Amygdala (tissue), 56 donors: ENCODE measurements at places on chromosomes 13 and 19.

DNA sequence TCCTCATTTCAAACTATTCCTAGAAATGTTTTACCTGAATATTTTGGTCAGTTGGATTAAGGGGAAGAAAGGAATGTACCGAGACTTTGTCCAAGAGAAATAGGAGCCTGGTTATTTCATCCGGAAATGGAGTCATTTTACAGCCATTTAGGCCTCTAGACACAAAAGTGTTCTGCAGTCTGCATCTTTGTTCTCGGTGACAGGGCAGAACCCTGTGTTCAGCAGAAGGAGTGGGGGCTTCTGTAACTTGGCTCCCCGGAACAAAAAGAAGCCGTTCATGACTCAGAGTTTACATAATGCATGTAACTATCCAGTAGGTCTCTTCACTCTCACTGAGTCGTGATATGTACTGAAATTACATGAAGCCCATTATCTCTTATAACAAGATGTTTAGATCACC lies 21.6 kb upstream of the FNDC3A start:
- DNase-seq: no peak

GRCh38 chr13:94550062-94550738 lies 45.8 kb downstream of the TGDS start:
- no peak for DNase-seq

- peak; percentile 38 for DNase-seq
Observed at GRCh38 chr19:18340990-18341868, 831 bp downstream of the PGPEP1 start.

- no peak for DNase-seq
Observed at GRCh38 chr13:34411177-34411576, 530.9 kb upstream of the NBEA start.

DNA sequence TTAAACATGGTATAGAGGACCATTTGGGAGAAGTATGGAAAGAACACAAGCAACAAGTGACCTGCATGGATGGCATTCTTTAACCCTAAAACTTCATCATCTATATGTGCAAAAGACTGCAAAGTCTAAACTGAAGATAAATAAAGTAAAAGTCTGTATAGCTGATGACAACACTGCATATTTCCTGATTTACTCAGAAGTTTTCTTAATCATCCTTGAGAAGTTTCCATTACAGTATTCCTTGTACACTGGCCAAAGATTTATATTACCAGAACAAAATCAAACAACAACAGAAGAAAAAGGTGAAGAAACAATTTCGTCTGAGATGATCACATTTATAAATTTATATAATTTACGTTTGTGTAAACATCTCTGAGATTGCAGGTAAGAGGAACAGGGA lies 805.7 kb downstream of the PCDH9 start:
- DNase-seq: no peak

GRCh38 chr13:58869566-58869965 lies 1238.0 kb downstream of the PCDH17 start:
- DNase-seq: no peak

DNA sequence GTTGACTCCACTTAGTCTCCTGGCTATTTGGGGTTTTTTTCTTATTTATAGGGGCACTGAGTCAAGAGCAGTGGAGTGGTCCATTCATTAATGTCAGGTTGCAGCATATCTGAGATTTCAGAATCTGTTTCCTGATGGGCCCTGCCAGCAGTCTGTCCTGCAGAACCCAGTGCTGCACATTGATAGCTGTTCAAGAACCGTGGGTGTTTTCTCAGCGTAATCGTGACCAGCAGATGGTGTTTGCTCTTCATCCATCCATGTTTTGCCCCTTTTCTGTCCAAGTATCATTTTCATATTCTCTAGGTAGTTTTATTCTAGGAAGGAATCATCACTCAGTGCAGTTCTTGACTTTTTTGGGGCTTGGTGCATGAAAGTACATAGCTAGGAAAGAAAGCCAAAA lies 166.5 kb downstream of the ATP8A2 start:
- no peak for DNase-seq

- DNase-seq: peak; percentile 33
Observed at GRCh38 chr19:46713781-46714443, 3.0 kb downstream of the PRKD2 start.

DNA sequence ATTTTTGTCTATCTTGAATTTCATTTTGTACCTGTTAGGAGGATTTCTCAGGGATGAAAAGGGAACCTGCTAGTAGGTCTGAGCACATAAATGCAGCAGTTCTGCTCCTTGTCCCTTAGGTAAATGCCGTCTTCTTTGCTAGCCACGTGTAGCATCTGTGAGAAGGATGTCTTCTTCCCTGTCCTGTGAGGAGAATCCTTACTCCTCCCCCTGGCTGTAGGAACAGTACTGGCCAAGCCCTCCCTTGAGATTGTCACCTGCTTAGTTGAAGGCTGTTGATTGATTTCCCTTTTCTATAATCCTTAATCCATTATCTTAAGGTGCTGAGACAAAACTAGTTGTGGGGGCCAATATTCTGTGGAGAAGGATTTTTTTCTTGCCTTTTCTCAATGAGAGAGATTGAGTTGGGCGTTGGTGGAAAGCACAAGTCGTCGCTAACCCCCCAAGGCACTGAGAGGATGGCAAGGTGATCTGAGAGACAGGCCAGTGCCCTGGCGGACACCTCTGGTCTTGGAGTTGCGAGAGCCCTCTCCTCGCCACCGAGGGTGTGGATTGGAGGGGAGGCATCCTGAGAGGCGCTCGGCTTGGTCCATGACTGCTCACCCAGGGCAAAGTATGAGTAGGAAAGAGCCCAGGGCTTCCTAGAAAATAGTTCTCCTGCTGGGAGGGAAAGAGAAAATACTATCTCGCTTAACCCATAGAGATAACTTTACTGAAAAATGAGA lies 216.7 kb downstream of the ATP8A2 start:
- no peak for DNase-seq

- DNase-seq: no peak
Observed at GRCh38 chr19:40341601-40342482, 6.4 kb downstream of the C19orf47 start.

DNA sequence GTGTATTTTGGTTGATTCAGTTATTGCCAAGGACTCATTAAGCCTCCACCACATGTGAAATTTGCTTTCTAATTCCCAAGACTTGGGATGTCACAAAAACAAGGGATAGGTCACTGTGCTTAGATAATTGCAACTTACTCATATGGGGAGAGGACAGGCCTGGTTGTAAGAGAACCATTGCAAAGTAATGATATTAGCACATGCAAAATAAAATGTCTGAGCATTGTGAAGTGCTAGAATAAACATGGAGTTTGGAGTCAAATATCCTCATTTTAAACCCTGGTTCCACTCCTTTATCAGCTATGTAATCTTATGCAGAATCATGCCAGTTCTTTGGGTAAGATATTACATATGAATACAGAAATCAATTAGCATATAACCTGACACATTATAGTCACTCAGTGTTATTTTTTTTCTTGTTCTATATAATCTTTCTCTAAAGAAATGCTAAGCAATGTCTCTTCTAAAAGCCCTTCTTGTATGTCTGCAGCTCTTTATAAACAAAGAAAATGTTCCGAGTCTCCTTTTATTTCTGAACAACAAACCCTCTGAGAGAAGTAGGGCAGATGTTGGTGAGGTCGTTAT lies 5.5 kb downstream of the CBY2 start:
- DNase-seq: no peak

DNA sequence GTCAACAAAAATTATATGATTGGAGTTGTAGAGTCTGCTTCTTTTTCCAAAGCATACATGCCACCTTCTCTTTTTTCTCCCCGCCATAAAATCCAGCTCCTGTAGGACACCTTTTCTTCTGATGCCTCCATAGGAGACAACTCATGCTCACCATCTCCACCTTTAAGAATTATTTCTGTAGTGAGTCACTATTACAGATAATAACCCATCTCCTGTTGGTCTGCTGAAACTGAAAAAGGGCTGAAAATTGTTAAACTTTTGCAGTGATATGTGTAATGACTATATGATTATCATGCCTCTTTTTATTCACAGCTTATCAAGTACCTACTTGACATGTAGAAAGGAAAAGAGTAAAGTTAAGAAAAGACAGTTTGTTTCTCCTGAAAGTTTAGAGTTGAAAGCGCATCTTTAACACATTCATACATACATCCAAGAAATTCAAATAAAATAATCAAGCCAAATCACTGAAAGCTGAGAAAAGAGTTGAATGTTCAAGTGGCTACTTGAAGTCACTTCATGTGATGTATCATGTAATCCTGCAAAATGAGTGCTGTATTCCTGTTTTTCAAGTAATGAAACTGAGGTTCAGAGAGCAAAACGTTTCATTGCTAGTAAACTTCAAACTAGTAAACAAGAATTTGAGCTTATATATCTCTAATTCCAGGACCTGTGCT lies 35.5 kb upstream of the LPAR6 start:
- no peak for DNase-seq

- DNase-seq: peak; percentile 65
Observed at GRCh38 chr19:34232566-34233481, 21.5 kb upstream of the GARRE1 start.

GRCh38 chr19:660793-661426 lies 2.1 kb downstream of the RNF126 start:
- DNase-seq: no peak

DNA sequence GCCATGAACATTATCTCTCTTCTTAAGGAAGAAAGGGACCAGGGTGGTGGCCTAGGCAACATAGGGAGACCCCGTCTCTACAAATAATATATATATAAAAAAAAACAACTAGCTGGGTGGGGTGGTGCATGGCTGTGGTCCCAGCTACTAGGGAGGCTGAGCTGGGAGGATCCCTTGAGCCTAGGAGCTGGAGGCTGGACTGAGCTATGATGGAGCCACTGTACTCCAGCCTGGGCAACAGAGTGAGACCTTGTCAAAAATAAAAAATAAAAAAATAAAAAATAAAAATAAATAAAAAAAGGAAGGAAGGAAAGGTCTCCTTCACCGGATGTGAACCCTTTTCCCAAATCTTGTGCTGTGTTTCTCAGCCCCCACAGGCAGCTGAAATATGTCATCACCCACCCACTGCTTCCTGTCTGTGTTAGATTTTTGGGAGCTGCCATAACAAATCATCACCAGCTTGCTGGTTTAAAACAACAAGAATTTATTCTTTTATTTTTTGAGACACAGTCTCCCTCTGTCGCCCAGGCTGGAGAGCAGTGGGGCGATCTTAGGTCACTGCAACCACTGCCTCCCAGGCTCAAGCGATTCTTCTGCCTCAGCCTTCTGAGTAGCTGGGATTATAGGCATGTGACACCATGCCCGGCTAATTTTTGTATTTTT lies 9.5 kb upstream of the TSPAN16 start:
- DNase-seq: no peak
